ENCODE measurements at places on chromosomes 5 and 9.

- no peak for DNase-seq
Measured at GRCh38 chr5:106258591-106259125, 1412.1 kb downstream of the EFNA5 start.

- no peak for DNase-seq
Measured at GRCh38 chr9:82677086-82677485, 385.9 kb downstream of the RASEF start.

DNA sequence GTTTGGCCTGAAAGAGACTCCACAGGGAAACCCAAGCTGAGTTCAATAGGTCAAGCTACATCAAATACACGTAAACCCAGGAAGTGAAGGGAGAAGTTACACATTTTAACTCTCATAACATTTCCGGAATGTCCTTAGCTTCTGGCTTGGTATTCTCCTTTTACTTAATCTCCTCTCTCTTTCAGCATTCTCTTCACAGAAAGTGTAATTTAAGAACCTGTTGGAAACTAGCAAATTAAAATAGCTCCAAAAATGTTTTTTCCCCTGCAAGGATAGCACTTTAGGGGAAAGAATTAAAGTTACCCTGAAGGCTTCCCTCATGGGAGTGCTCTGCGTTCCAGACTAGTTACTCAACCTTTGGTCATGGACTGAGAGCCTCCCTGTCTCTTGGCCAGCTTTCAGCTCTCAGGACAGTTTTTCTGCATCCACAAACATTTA lies 292.7 kb upstream of the TARS1 start:
- peak; percentile 79 for DNase-seq

GRCh38 chr5:34667705-34668104 lies 11.6 kb downstream of the RAI14 start:
- no peak for DNase-seq

- DNase-seq = no peak
Measured at GRCh38 chr5:71705421-71705820, 13.7 kb upstream of the CARTPT start.

- no peak for DNase-seq
Measured at GRCh38 chr9:13035822-13036221, 243.7 kb downstream of the MPDZ start.

All from tongue (tissue), 3 donors.